ENCODE measurements at places on chromosomes 4 and X. TPM values are rescaled to one million over a fixed set of nuclear protein-coding genes. Genes with fewer than 3 reads are reported as not detected.

The F11 gene
- polyA plus RNA-seq, result 4.3 TPM

GRCh38 chr4:185106353-185106752 lies 36.7 kb upstream of the SLC25A4 start:
- DNase-seq, result no peak

- peak; percentile 44 for DNase-seq
Measured at GRCh38 chr4:102869569-102870197, 891 bp downstream of the CISD2 start.

GRCh38 chr4:139950568-139950967 lies 203.4 kb downstream of the MAML3 start:
- no peak for DNase-seq

- DNase-seq, result no peak
Measured at GRCh38 chr4:185227713-185228278, 18.4 kb downstream of the SNX25 start.

Data from left renal pelvis (tissue), 4 donors.